ENCODE measurements at places on chromosomes 12 and 14.

DNA sequence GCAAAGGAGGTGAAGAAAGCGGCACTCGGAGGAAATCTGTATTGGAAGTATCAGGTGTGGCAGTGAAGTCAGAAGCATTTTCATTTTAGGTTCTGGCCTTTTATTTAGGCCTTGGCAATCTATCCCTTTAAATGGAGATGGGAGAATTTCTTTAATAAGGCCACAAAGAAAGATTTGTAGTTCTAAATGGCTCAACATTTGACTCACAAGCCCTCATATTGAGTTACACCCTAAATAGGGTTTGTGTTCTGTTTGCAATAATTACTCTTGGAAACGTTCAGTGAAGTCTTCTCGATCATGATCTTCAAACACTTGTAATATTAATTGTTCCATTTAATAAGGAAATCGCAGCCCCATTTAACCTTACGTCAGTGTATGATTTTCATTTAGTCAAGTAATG, 25.3 kb upstream of the TMEM260 start:
- DNase-seq, result no peak

- peak; percentile 78 for DNase-seq
Measured at GRCh38 chr12:111404362-111405148, 1.2 kb upstream of the SH2B3 start.

GRCh38 chr12:56995201-56995929, 11.0 kb downstream of the ZBTB39 start:
- no peak for DNase-seq

GRCh38 chr12:80413462-80413861, 30.6 kb upstream of the PTPRQ start:
- DNase-seq, result no peak

GRCh38 chr14:52589646-52590045, 37.0 kb downstream of the GPR137C start:
- no peak for DNase-seq

DNA sequence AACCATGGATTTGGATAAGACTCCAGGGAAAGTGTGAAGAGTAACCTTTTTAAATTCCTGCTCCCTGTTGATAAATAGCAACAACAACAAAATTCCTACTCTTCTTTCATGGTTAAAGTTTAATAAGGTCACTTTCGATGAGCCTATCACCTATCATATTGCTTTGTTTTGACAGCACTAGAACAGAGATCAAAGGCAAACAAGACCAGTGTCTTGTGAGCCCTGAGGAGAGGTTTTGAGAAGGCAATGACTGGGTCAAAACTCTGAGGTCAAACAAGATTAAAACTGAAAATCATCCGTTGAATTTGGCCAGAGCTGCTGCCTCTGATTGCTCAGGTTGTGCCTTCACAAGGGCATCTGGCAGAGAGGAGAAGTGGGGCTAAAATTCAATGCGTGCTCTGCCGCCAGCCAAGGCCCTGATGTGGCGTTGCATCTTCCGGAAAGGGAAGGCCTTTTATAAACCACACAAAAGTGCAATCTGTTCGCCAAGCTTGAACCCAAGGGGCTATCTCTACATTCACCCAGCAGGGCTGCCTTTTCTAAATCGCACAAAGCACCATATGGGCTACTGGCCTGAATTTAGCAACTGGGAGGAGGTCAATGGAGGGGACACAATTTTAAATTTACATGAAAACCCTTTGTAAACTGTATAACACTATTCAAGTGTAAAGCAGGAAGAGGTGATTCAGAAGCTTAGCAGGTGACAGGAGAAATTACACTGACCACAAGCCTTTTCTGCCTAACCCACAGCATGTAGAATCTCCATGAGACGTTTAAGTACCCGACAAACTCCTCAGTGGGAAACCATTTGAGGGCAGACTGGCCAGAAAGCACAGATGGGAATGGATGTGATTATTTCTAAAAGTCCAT, 140.8 kb downstream of the DAD1 start:
- peak; percentile 53 for DNase-seq

GRCh38 chr12:2548081-2548480, 246.7 kb upstream of the FKBP4 start:
- no peak for DNase-seq

DNA sequence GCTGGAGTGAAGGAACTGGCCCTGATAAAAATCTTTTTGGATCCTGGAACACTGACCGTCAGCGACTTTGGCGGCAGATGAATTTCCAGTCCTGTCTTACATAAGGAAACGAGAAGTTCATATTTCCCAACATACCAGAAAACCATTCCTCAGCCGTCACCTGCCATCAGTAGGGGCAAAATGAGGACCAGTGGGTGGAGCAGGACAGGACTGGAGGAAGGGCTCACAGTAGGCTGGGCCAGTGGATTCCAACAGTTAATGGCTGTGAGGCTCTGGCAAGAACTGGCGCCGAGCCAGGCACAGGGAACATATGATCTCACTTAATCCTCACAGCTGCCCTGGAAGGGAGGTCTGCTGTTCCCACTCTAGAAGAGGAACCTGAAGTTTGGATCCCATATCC, 67.2 kb upstream of the FAM181A start:
- DNase-seq, result no peak

GRCh38 chr14:104536942-104537612, 42.5 kb upstream of the C14orf180 start:
- DNase-seq, result no peak

GRCh38 chr14:70527501-70528105, 7.2 kb downstream of the ADAM20 start:
- DNase-seq, result no peak

DNA sequence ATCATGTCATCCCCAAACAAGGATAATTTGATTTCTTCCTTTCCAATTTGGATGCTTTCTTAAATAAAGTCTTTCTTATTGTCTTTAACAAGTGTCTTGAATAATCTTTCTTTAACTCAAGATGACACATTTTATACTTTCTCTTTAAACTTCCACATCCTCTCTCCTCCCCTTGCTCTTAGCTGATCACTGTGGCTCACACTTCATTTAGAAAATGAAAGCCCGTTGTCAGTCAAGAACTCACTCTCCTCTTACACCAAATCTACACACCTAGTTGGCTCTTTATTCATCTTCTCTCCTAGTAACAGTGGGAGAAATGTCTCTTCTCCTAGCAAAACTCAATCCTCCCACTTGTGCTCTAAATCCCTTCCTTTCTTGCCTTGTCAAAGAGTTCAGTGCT, 10.4 kb upstream of the RMST start:
- DNase-seq, result no peak

- no peak for DNase-seq
Measured at GRCh38 chr12:14576896-14577295, 9.2 kb upstream of the PLBD1 start.

DNA sequence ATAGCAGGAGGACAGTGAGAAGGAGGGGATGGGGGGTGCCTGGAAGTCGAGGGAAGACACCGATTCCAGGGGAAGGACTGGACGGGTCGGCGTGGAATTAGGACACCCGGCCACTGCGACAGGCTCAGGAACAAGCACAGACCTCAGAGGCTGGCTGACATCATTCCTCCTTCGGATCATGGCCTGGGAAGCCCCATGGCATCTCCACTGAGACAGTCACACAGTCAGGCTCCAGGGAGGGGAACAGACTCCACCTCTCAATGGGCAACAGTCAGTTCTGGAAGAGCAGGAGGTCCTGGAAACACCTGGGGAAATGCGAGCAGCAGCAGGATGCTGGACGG, 67.9 kb upstream of the FBRSL1 start:
- DNase-seq, result no peak

- DNase-seq, result no peak
Measured at GRCh38 chr12:18074001-18074400, 16.0 kb downstream of the RERGL start.

GRCh38 chr12:118292836-118293235, 79.9 kb downstream of the TAOK3 start:
- no peak for DNase-seq

- no peak for DNase-seq
Measured at GRCh38 chr14:104295681-104296387, 157.4 kb downstream of the KIF26A start.

DNA sequence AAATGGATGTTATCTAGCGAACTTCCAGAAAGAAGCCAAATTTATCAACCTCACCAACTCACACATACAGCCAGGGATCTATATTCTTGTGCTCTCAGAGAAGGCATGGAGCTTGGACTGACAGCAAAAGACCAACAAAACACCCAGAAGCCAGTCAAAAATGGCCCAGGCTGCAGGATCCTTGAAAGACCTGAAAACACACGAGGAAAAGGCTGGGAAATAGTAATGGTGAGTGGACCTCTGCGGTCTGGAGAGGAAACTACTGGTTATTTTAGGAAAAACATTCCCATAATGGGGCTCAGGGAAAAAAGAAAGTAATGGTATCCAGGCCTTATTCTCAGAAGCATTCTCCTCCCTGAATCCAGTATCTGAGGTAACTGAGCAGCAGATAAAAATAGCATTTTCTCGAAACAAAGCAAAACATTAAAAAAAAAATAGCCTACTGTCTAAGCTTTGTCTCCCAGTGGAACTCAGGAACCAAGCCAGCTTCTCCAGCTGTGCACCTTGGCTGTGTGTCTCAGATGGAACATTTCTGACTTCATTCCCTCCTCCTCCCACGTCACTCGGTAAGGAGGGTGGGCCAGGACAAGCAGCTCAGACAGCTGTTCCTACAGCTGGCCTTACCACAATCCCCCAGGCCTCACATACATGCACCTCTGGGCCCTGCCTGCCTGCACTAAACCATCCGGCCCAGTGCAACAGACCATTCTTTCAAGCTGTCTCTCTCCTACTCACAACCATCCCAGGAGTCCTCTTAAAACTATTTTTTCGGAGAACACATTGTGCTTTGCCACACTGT, 249.9 kb downstream of the DAD1 start:
- DNase-seq, result no peak

- DNase-seq, result no peak
Measured at GRCh38 chr12:101527682-101528081, 52.5 kb downstream of the SPIC start.

DNA sequence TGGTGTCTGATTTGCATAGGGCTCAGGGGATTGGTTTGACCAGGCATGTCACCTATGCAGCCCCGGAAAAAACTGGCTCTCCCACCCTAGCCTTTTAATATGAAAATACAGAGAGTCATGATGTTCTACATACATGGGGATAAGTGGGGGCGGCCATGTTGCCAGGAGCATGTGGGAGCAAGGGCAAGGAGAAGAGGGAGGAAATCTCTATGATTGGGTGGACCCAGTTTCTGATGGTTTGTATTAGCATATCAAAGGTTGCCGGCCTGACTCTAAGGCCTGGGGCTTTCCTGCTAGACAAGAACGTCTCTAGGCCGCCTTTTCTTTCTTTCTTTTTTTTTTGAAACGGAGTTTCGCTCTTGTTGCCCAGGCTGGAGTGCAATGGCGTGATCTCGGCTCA, 123.4 kb upstream of the CPSF6 start:
- no peak for DNase-seq

DNA sequence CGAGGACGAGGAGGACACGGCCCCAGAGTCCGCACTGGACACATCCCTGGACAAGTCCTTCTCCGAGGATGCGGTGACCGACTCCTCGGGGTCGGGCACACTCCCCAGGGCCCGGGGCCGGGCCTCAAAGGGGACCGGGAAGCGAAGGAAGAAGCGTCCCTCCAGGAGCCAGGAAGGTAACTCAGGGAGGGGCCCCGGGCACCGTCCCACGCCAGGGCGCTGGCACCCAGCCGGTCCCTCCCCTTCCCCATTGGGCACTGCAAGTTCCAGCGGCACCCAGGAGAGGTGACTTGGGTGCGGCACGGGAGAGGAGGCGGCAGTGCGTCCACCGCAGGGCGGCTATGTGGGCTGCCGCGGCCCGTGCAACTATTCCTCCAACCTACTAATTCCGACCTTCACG, 9.3 kb upstream of the ADSS1 start:
- DNase-seq, result no peak

- no peak for DNase-seq
Measured at GRCh38 chr12:18782827-18783226, 44.9 kb downstream of the CAPZA3 start.

- DNase-seq, result no peak
Measured at GRCh38 chr12:40697566-40698259, 5.5 kb downstream of the CNTN1 start.

DNA sequence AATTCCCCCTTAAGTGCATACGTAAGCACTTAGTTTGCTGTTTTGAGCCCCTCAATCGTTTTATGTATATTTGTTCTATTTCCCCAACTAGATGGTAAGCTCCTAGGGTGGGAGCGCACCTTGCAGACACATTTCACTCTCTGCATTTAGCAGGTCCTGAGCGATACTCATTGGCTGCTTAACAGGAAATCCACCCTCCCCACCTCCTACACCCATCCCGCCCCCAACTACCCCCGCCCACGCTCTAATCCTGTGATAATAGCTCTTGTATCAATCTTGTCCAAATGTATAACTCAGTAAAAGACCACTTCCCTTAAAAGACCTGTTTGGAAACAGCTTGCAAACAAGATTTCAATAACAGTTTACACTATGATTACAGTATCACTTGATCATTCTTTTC, 8.1 kb downstream of the LPAR5 start:
- DNase-seq, result peak; percentile 37

- no peak for DNase-seq
Measured at GRCh38 chr14:79056879-79057278, 886.7 kb downstream of the NRXN3 start.

- no peak for DNase-seq
Measured at GRCh38 chr12:32737715-32738114, 18.0 kb downstream of the YARS2 start.

- no peak for DNase-seq
Measured at GRCh38 chr12:67748743-67749040, 100.1 kb downstream of the DYRK2 start.

DNA sequence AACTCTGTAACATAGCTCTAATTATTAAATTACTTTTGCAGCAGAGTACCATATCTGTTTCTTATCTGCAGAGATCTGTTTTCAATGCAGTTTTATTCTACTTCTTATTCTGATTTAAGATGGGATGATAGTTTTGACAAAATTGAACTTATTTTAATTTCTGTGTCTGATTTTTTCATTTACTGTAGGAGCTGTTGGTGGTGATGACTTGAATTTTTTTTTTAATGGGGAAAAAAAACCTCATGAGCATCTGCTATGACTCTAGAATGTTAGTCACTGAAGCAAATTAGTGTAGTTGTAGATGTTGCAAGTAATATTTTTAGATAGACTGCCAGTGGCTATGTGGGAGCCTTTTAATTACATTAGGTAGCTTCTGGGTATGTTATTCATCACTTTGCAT, 23.4 kb downstream of the DNM1L start:
- no peak for DNase-seq

- DNase-seq, result no peak
Measured at GRCh38 chr12:1034751-1035457, 43.9 kb downstream of the ERC1 start.

Data from hematopoietic multipotent progenitor cell treated with erythropoietin and hydrocortisone succinate and interleukin-3 and kit ligand, for 8 days (in vitro differentiated cells).